GM23248 (cell line): ENCODE measurements at places on chromosomes 5 and 9.

- DNase-seq, result peak; percentile 64
Measured at GRCh38 chr5:54547711-54548250, 30.2 kb downstream of the SNX18 start.

DNA sequence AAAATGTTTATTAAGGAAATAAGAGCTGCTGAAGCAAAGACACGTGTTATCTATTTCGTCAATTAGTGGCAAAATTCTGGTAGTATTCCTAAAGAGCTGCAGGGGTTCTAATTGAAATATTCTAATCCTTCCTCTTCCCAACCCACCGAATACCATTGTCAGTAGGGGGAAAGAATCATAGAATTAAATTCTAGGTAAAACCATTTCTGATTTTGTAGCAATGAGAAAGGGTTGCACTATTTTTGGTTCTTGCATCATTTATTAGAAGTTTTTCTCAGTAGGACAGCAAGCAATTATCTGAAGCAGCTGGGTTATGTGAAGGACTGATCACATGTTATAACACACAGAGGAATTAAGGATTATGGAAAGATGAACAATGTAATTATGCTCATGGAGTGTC, 80.3 kb upstream of the SEMA6A start:
- no peak for DNase-seq

DNA sequence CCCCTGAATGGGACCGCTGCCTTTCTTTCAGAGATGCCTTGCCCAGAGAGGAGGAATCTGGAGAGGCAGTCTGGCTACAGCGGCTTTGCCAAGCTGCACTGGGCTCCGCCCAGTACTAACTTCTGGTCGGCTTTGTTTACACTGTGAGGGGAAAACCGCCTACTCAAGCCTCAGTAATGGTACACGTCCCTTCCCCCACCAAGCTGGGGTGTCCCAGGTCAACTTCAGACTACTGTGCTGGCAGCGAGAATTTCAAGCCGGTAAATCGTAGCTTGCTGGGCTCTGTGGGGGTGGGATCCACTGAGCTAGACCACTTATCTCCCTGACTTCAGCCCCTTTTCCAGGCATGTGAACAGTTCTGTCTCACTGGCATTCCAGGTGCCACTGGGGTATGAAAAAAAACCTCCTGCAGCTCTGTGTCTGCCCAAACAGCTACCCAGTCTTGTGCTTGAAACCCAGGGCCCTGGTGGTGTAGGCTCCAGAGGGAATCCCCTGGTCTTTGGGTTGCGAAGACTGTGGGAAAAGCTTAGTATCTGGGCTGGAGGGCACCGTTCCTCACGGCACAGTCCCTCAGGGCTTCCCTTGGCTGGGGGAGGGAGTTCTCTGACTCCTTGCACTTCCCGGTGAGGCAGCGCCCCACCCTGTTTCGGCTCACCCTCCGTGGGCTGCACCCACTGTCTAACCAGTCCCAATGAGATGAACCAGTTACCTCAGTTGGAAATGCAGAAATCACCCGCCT, 171.2 kb downstream of the CWC27 start:
- peak; percentile 54 for DNase-seq

DNA sequence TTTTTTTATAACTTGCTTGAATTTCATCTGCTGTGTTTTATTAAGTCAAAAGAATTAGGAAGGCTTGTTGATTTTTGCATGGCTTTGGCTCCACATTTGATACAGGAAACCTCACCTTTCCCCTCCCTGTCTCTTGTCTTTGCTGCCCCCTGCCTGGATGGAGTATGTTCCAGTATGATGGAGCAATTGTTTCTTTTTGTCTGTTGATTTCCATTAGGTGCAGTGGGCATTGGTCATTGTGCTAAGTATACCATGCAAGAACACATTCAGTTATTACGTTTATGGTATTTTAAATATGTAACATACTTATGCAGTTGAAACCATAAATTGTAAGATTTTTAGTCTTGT, 19.6 kb downstream of the TJP2 start:
- no peak for DNase-seq

DNA sequence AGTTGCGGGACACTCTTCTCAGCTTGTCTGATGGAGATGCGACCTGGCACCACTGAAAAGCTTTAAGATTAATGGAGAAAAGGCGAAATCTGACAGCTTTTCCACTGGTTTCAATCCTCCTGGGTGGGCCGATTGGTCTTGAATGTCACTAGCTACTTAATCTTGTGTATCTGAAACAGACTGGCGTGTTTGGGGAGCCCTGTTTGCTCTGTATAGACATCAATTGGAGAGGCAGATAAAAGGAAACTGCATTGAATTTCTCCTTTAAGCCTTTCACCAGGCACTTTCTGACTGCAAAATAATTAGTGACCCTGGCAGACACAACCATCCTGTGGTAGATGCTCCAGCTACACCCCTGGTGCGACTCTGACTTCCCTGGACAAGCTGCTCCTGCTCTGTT, 224.2 kb downstream of the NDUFS4 start:
- DNase-seq, result no peak

DNA sequence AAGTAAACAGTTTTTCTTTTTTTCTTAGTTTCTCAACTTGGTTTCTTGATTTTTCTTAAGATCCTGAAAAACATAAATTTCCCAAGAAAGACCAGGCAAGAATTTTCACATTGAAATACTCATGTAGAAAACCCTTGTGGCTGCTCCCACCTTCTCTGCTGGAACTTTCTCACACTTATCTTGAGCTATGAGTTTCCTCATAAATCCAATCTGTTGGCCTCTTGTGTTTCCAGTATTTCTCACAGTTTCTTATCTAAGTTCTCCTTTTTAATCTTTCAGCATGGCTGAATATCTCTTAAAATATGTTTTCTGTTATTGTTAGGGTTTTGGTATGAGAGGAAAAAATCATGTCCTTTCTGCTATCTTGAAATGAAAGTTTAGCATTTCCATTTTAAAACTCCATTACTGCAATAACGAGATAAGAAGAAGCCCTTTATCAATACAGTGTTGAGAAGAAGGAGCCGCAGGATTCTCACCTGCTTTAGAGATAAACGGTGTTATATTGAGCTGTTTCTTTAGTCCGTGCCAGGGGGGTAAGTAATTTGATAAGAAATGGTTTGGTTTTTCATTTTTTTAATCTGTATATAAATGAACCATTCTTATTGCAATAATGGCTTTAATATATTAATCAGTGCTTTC, 89.3 kb downstream of the ALDH1A1 start:
- no peak for DNase-seq

- no peak for DNase-seq
Measured at GRCh38 chr9:21047281-21047691, 15.8 kb upstream of the HACD4 start.

GRCh38 chr9:111514967-111515366, 10.0 kb upstream of the ZNF483 start:
- DNase-seq, result no peak

GRCh38 chr5:17748941-17749340, 114.7 kb downstream of the TAF11L14 start:
- DNase-seq, result no peak

GRCh38 chr9:31347082-31347617, 1037.3 kb upstream of the ACO1 start:
- DNase-seq, result peak; percentile 30

DNA sequence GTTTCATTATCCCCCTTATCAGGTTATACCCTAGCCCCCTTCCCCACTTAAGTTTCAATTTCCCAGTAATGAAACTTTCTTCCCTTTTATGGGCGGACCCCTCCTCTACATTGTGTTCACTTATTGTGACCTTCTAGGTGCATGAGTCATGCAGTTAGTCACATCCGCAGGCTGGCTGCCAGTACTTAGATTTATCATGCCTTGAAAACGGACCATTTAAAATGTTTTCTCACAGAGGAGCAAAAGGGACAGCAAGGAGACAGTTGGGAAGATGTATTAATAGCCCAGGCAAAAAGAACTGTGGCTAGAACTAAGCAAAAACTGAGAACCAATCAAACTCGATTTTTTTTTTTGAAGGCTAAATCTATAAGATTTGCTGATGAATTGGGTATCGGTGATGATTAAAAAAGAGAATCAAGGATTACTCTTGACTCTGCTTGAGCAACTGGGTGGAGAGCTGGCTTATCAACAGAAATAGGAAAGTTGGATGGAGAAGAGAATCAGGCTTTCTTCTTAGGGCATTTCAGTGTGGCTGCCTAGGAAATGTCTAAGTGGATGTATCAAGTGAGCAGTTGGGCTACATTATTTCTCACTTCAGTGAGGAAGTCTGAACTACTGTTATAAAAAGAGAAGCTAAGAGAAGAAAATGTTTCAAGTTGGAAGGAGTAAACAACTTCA, 615.0 kb downstream of the HINT1 start:
- DNase-seq, result peak; percentile 25

DNA sequence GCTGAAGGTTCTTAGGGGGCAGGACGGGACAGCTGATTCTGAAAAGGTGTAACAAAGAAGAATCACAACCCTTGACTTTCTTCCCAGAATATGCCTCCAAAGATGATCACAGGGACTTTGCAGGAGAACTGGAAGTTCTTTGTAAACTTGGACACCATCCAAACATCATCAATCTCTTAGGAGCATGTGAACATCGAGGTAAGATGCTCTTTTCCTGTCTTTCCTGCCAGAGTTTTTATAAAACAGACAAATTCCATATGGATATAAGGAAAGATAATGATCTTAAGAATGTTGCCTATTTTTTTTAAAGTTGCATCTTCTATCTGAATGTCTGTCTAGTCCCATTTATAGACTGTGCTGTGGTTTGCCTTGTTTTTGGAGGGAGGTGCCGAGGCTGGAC, 87.9 kb downstream of the EQTN start:
- DNase-seq, result no peak

- DNase-seq, result no peak
Measured at GRCh38 chr5:1752881-1753280, 46.8 kb downstream of the MRPL36 start.

DNA sequence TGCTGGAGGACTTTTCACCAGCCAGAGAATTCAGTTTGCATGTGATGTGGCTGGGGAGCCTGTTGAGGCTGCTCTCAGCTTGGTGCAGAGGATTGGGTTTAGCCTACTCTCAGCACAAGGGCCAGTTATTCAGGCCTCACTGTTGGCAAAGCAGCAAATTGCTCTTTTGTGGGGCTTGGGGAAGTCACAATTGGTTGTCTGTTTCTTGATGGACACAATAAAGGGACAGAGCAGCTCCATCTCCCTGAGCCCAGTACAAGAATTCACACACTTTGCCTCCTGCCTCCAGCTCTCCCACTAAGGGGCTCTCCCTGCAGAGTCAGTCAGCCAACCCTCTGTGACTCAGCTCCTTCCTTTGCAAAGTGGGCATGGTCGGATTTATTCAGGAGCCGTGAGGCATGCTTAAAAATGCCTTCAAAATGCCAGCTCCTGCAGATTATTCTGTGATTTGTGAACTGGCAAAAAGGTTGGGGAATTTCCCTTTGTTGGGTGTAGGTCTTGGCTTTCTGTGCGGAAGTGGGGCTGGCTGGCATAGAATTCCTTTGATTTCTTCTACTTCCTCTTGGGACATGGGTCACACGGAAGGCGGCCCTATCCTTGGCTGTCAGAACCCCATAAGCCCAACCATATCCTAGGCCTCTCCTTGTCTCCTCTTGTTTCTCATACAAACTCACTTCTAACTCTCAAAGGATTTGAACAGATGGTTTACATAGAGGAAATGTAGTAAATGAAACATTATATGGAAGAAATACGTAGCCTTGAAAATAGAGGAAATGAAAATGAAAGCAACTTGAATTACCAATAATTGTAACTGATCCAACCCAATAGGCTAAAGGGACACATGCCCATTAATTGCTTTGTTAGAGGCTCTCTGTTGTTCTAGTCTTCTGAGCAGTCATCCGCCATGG, 118.7 kb upstream of the CD180 start:
- peak; percentile 86 for DNase-seq

GRCh38 chr5:15496886-15497285, 3.1 kb upstream of the FBXL7 start:
- no peak for DNase-seq

DNA sequence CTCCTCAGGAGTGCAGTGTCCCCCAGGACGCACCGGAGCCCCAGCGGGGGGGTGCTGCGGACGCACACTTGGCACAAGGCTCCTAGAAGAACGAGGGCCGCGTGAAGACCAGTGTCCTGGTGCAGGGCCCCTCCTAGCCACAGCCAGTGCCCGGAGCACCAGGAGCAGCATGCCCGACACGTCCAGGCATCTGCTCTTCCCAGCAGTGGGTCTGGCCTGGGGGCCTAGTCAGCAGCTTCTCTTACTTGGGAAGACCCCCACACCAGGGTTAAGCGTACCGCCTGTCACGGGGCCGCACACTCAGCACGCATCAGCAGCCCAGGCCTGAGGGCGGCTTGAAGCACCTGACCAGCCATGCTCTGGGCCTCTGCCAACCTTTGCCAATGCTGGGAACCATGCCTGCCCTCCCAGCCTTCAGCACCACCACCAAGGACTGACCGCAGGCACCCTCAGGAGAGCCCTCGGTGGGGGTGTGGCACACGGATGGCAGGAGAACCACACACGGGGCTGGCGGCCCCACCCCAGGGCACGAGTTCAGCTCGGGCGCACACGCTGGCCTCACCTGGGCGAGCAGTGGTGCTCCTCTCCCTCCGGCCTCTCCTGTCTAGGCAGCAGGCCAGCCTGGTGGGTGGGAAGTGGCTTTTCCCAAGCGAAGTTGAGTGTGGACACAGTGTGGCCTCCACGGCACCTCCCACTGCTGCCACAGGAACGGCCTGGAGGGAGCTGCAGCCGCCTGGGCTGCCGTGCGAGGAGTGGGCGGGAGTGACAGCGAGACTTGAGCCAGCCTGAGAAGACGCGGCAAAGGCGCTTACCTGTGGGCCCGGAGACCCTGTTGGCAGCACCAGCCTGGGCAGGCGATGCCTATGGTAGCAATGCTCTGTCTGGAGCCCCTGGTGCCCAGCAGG, 12.0 kb upstream of the AJM1 start:
- DNase-seq, result no peak

DNA sequence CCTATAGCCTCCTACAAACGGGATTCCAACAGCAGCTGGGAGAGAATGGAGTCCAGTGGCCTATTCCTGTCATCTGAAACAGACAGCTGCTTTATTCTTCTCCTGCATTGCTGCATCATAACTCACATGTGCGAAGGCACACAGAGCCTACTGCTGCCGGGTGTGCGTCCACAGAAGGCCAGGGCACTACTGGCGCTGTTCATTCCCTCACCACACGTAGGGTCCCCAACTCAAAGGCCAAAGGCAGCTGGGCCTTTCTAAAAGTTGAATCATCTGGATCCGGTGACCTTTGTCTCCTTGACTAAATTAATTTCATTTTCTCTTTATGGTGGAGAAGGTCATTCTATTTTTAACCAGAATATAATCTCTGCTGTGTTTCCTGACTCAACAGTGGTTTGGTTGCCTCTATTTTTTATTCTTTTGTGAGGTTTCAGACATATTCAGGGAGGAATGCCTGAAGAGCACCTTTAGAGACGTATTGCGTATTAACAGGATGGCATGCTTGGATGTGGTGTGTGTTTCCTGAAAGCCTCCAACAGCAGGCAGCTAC, 10.8 kb upstream of the SPATA24 start:
- no peak for DNase-seq

GRCh38 chr9:22054529-22054928, 45.4 kb upstream of the CDKN2B start:
- DNase-seq, result no peak
